ENCODE measurements at places on chromosomes 3 and 15. TPM values are rescaled to one million over a fixed set of nuclear protein-coding genes. Genes with fewer than 3 reads are reported as not detected.

GRCh38 chr15:32901995-32902394, 184.2 kb downstream of the GREM1 start:
- no peak overlapping the region for H3K27ac ChIP-seq
- H3K27me3 ChIP-seq: no peaks in the 10 kb centered on the region
- H3K4me1 ChIP-seq: no peaks in the 10 kb centered on the region
- DNase-seq: no peak
- H3K36me3 ChIP-seq: no peaks in the 10 kb centered on the region

- DNase-seq: no peak
- no peak overlapping the region for H3K27ac ChIP-seq
- H3K36me3 ChIP-seq: no peaks in the 10 kb centered on the region
- H3K27me3 ChIP-seq: no peaks in the 10 kb centered on the region
- H3K4me1 ChIP-seq: no peaks in the 10 kb centered on the region
- H3K4me3 ChIP-seq: no peak overlapping the region
These were observed 591.9 kb upstream of the NECTIN3 start for GRCh38 chr3:110479731-110480130.

- no peaks in the 10 kb centered on the region for H3K27me3 ChIP-seq
- H3K4me3 ChIP-seq: no peak overlapping the region
- DNase-seq: no peak
- H3K4me1 ChIP-seq: no peaks in the 10 kb centered on the region
These were observed 10.7 kb upstream of the DNAJC13 start for GRCh38 chr3:132406587-132406986.

DNA sequence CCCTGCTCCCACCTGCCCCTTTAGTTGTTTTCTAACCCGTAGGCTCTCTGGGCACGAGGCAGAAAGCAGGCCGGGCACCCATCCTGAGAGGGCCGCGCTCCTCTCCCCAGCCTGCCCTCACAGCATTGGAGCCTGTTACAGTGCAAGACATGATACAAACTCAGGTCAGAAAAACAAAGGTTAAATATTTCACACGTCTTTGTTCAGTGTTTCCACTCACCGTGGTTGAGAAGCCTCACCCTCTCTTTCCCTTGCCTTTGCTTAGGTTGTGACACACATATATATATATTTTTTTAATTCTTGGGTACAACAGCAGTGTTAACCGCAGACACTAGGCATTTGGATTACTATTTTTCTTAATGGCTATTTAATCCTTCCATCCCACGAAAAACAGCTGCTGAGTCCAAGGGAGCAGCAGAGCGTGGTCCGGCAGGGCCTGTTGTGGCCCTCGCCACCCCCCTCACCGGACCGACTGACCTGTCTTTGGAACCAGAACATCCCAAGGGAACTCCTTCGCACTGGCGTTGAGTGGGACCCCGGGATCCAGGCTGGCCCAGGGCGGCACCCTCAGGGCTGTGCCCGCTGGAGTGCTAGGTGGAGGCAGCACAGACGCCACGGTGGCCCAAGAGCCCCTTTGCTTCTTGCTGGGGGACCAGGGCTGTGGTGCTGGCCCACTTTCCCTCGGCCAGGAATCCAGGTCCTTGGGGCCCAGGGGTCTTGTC, 48.5 kb downstream of the PGPEP1L start:
- H3K36me3 ChIP-seq: no peaks in the 10 kb centered on the region
- DNase-seq: peak; percentile 35
- no peaks in the 10 kb centered on the region for H3K27me3 ChIP-seq
- no peak overlapping the region for H3K27ac ChIP-seq
- H3K4me3 ChIP-seq: no peak overlapping the region
- peaks cover 1% of the 10 kb centered on the region for H3K4me1 ChIP-seq

- no peak overlapping the region for H3K4me3 ChIP-seq
- H3K27me3 ChIP-seq: no peaks in the 10 kb centered on the region
- no peak for DNase-seq
- H3K4me1 ChIP-seq: no peaks in the 10 kb centered on the region
- H3K27ac ChIP-seq: no peak overlapping the region
- no peaks in the 10 kb centered on the region for H3K36me3 ChIP-seq
These were observed 166.6 kb upstream of the PDZRN3 start for GRCh38 chr3:73791356-73791755.

- DNase-seq: no peak
- H3K4me3 ChIP-seq: no peak overlapping the region
- H3K36me3 ChIP-seq: no peaks in the 10 kb centered on the region
- H3K4me1 ChIP-seq: peaks cover 10% of the 10 kb centered on the region
- H3K27me3 ChIP-seq: no peaks in the 10 kb centered on the region
These were observed 8.9 kb downstream of the DUSP7 start for GRCh38 chr3:52047295-52047960.

GRCh38 chr15:48875241-48875960, 2.5 kb upstream of the EID1 start:
- no peaks in the 10 kb centered on the region for H3K4me1 ChIP-seq
- no peaks in the 10 kb centered on the region for H3K36me3 ChIP-seq
- no peak overlapping the region for H3K27ac ChIP-seq
- no peaks in the 10 kb centered on the region for H3K27me3 ChIP-seq
- no peak for DNase-seq

- DNase-seq: no peak
- H3K27ac ChIP-seq: no peak overlapping the region
- no peaks in the 10 kb centered on the region for H3K4me1 ChIP-seq
- no peaks in the 10 kb centered on the region for H3K36me3 ChIP-seq
These were observed 442.4 kb downstream of the MCTP2 start for GRCh38 chr15:94673801-94674200.

Gene GCSAM
- total RNA-seq: 0.40 TPM

- no peaks in the 10 kb centered on the region for H3K27me3 ChIP-seq
- H3K27ac ChIP-seq: peak overlapping the region; percentile 98
- peak; percentile 85 for DNase-seq
- peak overlapping the region; percentile 64 for H3K4me3 ChIP-seq
These were observed 528 bp downstream of the LPCAT4 start for GRCh38 chr15:34366271-34367065.

DNA sequence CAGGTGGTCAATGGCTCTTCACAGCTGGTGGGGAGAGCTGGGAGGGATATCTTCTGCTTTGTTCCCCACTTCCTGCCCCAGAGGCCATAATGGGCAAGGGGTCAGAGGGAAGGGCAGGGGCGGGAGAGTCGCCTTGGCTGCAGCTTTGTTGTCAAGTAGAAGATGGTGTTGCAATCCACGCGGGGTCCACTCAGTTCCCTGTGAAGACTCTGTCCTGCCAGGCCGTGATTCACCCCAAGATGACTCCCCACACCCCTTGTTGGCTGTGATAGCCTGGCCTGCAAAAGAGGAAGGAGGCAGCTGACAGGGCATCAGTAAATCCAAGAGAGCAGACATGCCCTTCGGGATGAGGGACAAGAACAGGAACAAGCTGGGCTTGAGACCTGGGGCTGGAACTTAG, 6.9 kb downstream of the GALNT15 start:
- no peaks in the 10 kb centered on the region for H3K4me1 ChIP-seq
- H3K27ac ChIP-seq: no peak overlapping the region
- no peaks in the 10 kb centered on the region for H3K36me3 ChIP-seq
- no peak overlapping the region for H3K4me3 ChIP-seq
- H3K27me3 ChIP-seq: no peaks in the 10 kb centered on the region

Gene CTXN2
- total RNA-seq: not detected

DNA sequence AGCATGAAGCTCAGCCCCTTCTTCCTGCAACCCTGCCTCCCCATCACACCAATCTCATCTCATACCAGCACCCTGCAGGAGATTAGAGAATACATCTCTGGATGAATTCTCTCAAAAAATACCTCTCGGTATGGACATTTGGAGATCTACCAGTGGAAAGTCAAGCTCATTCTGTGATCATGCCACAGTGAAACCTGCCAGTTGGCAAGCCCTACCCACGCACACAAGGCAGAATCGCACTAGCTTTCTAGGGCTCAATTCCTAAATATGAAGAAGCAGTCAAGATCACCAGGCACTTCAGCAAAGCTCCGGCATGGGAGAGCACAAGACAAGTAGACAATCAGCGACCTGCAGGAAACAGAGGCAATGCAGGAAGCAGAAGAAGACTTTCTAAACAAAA, 221.2 kb downstream of the NTRK3 start:
- DNase-seq: no peak
- no peaks in the 10 kb centered on the region for H3K4me1 ChIP-seq
- H3K4me3 ChIP-seq: no peak overlapping the region
- no peaks in the 10 kb centered on the region for H3K27me3 ChIP-seq
- no peak overlapping the region for H3K27ac ChIP-seq

GRCh38 chr3:101861789-101862415, 12.6 kb downstream of the NFKBIZ start:
- no peaks in the 10 kb centered on the region for H3K4me1 ChIP-seq
- H3K4me3 ChIP-seq: no peak overlapping the region
- H3K27ac ChIP-seq: no peak overlapping the region
- DNase-seq: no peak

- no peaks in the 10 kb centered on the region for H3K4me1 ChIP-seq
- H3K36me3 ChIP-seq: no peaks in the 10 kb centered on the region
- DNase-seq: no peak
- H3K27ac ChIP-seq: no peak overlapping the region
- no peaks in the 10 kb centered on the region for H3K27me3 ChIP-seq
These were observed 80.8 kb upstream of the PEX5L start for GRCh38 chr3:180117381-180118163.

DNA sequence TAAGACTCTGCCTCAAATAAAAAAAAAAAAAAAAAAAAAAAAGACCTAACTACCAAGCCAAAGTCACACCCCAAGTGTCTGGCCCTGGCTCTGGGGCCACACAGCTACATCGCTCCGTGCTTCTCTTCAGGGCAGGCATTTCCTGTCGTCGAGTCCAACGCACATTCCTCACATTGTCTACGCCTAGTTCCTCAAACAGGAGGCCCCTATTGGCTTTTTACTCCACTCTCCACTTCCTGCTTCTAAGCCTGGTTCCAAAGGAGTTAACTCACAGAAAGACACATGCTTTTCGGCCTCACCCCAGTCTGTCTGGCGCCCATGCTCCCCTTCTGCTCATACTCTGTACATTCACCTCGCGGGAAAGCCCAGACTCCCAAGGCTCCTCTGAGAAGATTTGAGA, 28.8 kb downstream of the KNG1 start:
- no peaks in the 10 kb centered on the region for H3K36me3 ChIP-seq
- peak; percentile 77 for DNase-seq
- peaks cover 9% of the 10 kb centered on the region for H3K4me1 ChIP-seq
- H3K27ac ChIP-seq: no peak overlapping the region
- H3K27me3 ChIP-seq: no peaks in the 10 kb centered on the region

Gene GNAT1
- total RNA-seq: not detected

- no peak overlapping the region for H3K4me3 ChIP-seq
- H3K36me3 ChIP-seq: no peaks in the 10 kb centered on the region
- no peaks in the 10 kb centered on the region for H3K4me1 ChIP-seq
- H3K27ac ChIP-seq: no peak overlapping the region
These were observed 126.2 kb upstream of the RASGRP1 start for GRCh38 chr15:38690719-38691332.

- H3K27ac ChIP-seq: no peak overlapping the region
- no peak for DNase-seq
- H3K27me3 ChIP-seq: no peaks in the 10 kb centered on the region
- H3K4me1 ChIP-seq: no peaks in the 10 kb centered on the region
- no peak overlapping the region for H3K4me3 ChIP-seq
- H3K36me3 ChIP-seq: no peaks in the 10 kb centered on the region
These were observed 83.5 kb downstream of the IGF1R start for GRCh38 chr15:98731712-98732450.

Gene SCN11A
- not detected for total RNA-seq

Gene ROPN1
- total RNA-seq: not detected

DNA sequence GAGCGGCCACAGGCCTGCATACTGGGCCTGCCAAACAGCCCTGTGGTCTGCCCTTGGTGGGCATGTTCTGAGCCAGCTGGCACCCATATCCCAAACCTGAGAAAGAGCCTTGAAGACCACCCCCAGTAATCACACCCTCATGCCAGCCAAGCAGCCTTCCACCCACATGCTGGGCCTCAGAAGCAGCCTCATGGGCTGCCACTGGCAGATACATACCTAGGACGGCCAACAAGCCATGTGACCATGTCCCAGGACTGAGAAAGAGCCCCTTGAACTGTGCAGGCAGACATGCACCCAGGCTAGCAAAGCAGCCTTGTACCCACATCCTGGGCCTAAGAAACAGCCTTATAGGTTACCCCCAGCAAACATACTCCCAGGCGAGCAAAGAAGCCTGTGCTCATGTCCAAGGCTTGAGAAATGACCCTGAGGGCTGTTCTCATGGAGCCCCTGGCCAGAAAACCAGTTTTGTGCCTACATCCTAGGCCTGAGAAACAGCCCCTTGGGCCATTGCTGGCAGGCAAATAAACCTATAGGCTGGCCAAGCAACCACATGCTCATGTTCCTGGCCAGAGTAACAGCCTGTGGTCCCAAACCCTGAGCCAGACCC, 24.9 kb downstream of the TUBGCP5 start:
- DNase-seq: peak; percentile 26
- H3K4me1 ChIP-seq: no peaks in the 10 kb centered on the region
- H3K27me3 ChIP-seq: no peaks in the 10 kb centered on the region

Gene CCDC191
- total RNA-seq: 3.3 TPM

Gene SCAPER
- total RNA-seq: 86.6 TPM
